Esophagus muscularis mucosa (tissue), 4 donors: ENCODE measurements at places on chromosomes 2 and 18. TPM values are rescaled to one million over a fixed set of nuclear protein-coding genes. Genes with fewer than 3 reads are reported as not detected.
A peak's percentile ranks its signal among the peaks of the same experiment; 100 is the strongest.

The MC2R gene
- not detected for total RNA-seq

The ITGB6 gene
- total RNA-seq: 0.17 TPM

DNA sequence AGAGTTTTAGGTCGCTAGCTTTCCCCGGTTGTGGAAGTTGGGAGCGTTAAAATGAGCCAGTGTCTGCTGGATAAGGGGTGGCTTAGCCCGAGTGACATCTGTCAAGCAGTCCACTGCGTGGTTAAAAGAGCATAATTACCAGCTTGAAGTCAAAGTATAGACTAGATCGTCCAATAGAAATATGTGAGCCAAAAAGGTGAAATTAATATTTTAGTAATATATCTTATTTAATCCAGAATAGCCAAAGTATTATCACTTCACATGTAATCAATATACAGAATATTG lies 654 bp downstream of the COMMD1 start:
- H3K27me3 ChIP-seq: no peaks in the 10 kb centered on the region
- peak overlapping the region; percentile 80 for H3K27ac ChIP-seq
- no peaks in the 10 kb centered on the region for H3K36me3 ChIP-seq
- peak; percentile 8 for DNase-seq
- peak overlapping the region; percentile 79 for H3K4me3 ChIP-seq
- peaks cover 12% of the 10 kb centered on the region for H3K4me1 ChIP-seq

DNA sequence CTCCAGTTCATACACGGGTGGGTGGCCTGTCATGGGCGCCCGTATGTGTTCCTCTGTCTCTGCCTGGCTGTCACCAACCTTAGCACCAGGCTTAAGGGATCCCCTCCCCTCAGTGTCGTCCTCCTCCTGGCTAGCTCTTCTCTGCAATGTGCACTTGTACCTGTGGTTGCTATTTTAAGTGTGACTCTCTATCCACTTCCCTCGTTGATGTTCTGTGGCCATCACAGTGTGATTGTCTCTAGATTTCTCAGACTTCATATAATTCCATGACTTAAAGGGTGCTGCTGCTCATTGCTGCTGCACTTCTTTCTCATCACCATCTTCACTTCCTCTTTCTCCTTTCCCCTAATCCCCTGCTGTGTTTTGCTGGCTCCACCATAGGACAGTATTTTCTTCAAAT lies 143.4 kb downstream of the EML6 start:
- no peak overlapping the region for H3K4me3 ChIP-seq
- H3K4me1 ChIP-seq: no peaks in the 10 kb centered on the region
- no peaks in the 10 kb centered on the region for H3K36me3 ChIP-seq

GRCh38 chr18:78978349-78979055 lies 1.1 kb upstream of the SALL3 start:
- DNase-seq: no peak
- H3K27ac ChIP-seq: no peak overlapping the region
- H3K4me1 ChIP-seq: peaks cover 36% of the 10 kb centered on the region

- DNase-seq: no peak
- no peaks in the 10 kb centered on the region for H3K4me1 ChIP-seq
- H3K36me3 ChIP-seq: no peaks in the 10 kb centered on the region
- no peaks in the 10 kb centered on the region for H3K27me3 ChIP-seq
- no peak overlapping the region for H3K4me3 ChIP-seq
Measured at GRCh38 chr2:118643294-118643693, 204.2 kb downstream of the EN1 start.

DNA sequence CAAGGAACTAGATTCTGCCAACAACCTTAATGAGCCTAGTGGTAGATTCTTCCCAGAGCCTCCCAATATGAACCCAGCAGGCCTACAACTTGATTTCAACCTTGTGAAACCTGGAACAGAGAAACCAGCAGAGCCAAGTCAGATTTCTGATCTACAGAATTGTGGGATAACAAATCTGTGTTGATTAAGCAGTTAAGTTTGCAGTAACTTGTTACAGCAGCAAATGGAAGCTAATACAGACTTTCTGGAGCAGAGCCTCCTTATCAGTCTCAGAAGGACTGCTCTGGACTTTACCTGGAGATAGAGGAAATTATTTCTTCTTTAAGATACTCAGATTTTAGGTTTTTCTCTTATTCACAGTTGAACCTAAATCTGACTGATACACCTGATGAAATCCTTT lies 225.5 kb downstream of the DYM start:
- no peak for DNase-seq
- peaks cover 7% of the 10 kb centered on the region for H3K36me3 ChIP-seq
- no peak overlapping the region for H3K4me3 ChIP-seq
- no peak overlapping the region for H3K27ac ChIP-seq

The RPL31 gene
- 645 TPM for total RNA-seq

DNA sequence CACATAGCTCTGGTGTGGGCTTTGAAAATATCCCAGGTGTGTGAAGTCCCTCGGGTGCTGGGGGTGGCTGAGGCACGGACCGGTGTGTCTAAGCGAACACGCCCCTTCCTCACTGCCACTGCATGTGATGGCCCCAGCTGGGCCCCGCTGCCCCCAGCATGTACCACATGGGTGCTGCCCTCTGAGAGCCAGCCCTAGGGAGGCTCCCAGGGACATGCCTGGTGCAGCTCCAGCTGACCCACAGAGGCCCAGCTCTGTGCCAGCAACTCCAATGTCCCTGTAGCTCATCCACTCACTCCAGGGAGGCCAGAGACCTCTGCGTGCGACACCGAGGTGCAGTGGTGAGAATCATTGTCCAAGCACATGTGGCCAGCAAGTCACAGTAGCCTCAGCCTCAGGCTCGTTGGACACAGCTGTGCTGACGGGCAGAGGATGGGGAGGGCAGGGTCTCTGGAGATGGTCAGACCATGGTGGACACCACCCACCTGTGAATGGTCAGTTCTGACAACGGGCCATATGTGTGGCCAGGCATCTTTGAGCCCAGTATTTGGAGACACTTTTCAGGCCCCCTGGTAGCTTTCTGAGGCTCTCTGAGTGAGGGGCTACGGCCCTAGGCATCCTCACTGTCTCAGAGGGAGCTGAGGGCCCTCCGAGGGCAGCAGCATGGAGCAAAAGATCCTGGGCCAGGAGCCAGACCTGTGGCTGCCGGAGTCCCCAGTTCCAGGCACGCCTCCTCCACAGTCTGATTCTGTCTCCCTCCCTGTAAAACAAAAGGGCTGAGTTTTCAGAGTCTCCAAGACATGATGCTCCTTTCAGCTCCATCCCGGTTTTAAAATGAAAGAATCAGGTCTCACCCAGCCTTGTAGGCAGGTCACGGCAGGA lies 220.7 kb downstream of the NDUFA10 start:
- no peak overlapping the region for H3K27ac ChIP-seq
- H3K36me3 ChIP-seq: no peaks in the 10 kb centered on the region
- H3K27me3 ChIP-seq: no peaks in the 10 kb centered on the region
- H3K4me1 ChIP-seq: no peaks in the 10 kb centered on the region
- no peak for DNase-seq

DNA sequence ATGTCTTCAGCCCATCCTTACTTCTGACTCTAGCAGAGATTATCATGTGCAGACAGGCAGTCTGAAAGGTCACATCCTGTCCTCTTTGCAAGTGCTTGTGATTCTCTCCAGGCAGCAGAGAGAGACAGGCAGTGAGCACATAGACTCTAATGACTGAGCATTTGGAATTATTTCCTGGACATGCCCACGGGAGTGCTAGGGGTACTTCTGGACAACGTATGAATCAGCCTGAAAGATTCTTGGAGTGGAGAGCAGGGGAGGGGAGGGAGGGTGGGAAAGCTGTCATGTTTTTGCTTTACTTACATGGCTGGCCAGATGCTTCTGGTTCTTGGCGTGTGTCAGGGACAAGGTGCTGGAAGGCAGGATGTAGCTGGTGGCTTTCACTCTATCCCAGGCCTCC lies 150.6 kb downstream of the RIF1 start:
- H3K4me3 ChIP-seq: no peak overlapping the region
- no peaks in the 10 kb centered on the region for H3K36me3 ChIP-seq
- H3K4me1 ChIP-seq: peaks cover 7% of the 10 kb centered on the region
- peak; percentile 88 for DNase-seq
- peak overlapping the region; percentile 54 for H3K27ac ChIP-seq

GRCh38 chr2:76870011-76870410 lies 652.2 kb downstream of the LRRTM4 start:
- no peaks in the 10 kb centered on the region for H3K36me3 ChIP-seq
- H3K27ac ChIP-seq: no peak overlapping the region
- H3K4me3 ChIP-seq: no peak overlapping the region
- H3K27me3 ChIP-seq: no peaks in the 10 kb centered on the region

GRCh38 chr2:236321415-236321814 lies 57.2 kb upstream of the ASB18 start:
- DNase-seq: no peak
- no peaks in the 10 kb centered on the region for H3K27me3 ChIP-seq
- H3K36me3 ChIP-seq: no peaks in the 10 kb centered on the region
- no peak overlapping the region for H3K4me3 ChIP-seq
- H3K27ac ChIP-seq: no peak overlapping the region

The DSG2 gene
- total RNA-seq: 1.2 TPM

The GKN1 gene
- not detected for total RNA-seq

- H3K4me1 ChIP-seq: no peaks in the 10 kb centered on the region
- no peak overlapping the region for H3K27ac ChIP-seq
- no peak for DNase-seq
- H3K36me3 ChIP-seq: no peaks in the 10 kb centered on the region
Measured at GRCh38 chr2:179268277-179268925, 3.8 kb upstream of the SESTD1 start.

GRCh38 chr18:4789506-4789905 lies 334.4 kb upstream of the DLGAP1 start:
- H3K27ac ChIP-seq: no peak overlapping the region
- no peak for DNase-seq
- no peaks in the 10 kb centered on the region for H3K27me3 ChIP-seq

DNA sequence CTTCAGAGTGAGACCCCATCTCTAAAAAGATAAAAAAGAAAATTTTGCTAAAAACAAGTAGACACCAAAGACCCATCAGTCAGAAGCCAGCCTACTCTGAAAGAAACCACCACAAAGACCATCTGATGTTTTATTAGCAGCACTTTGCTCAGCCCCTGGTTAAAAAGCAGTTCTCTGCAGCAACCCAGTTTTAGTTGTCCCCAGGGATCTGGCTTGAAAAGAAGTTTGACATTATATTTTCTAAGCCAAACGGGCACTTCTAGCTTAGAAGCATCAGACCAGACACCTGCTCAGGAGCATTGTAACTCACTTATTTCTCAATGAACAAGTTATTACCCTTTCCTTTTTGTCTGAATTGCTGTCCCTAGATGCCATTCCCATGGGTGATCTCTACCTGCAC lies 164.2 kb upstream of the ETAA1 start:
- peaks cover 12% of the 10 kb centered on the region for H3K4me1 ChIP-seq
- no peak overlapping the region for H3K27ac ChIP-seq
- no peaks in the 10 kb centered on the region for H3K36me3 ChIP-seq
- H3K4me3 ChIP-seq: no peak overlapping the region
- no peaks in the 10 kb centered on the region for H3K27me3 ChIP-seq

GRCh38 chr2:128259585-128259984 lies 59.1 kb downstream of the HS6ST1 start:
- no peak overlapping the region for H3K4me3 ChIP-seq
- H3K27me3 ChIP-seq: no peaks in the 10 kb centered on the region
- no peaks in the 10 kb centered on the region for H3K36me3 ChIP-seq
- no peak for DNase-seq
- peaks cover 5% of the 10 kb centered on the region for H3K4me1 ChIP-seq

- no peak for DNase-seq
- peaks cover 19% of the 10 kb centered on the region for H3K4me1 ChIP-seq
- H3K27ac ChIP-seq: peak overlapping the region; percentile 29
- H3K27me3 ChIP-seq: no peaks in the 10 kb centered on the region
Measured at GRCh38 chr18:9380101-9380500, 45.5 kb downstream of the TWSG1 start.

GRCh38 chr2:161250864-161251436 lies 57.3 kb upstream of the PSMD14 start:
- no peak overlapping the region for H3K27ac ChIP-seq
- no peaks in the 10 kb centered on the region for H3K4me1 ChIP-seq
- DNase-seq: no peak
- no peak overlapping the region for H3K4me3 ChIP-seq
- no peaks in the 10 kb centered on the region for H3K36me3 ChIP-seq

- H3K27me3 ChIP-seq: no peaks in the 10 kb centered on the region
- no peaks in the 10 kb centered on the region for H3K36me3 ChIP-seq
- peaks cover 9% of the 10 kb centered on the region for H3K4me1 ChIP-seq
- no peak overlapping the region for H3K4me3 ChIP-seq
- no peak overlapping the region for H3K27ac ChIP-seq
Measured at GRCh38 chr2:226584518-226585055, 215.0 kb downstream of the IRS1 start.

GRCh38 chr2:166593403-166593802 lies 99.4 kb upstream of the SCN7A start:
- no peak overlapping the region for H3K27ac ChIP-seq
- no peaks in the 10 kb centered on the region for H3K36me3 ChIP-seq
- DNase-seq: no peak
- H3K4me3 ChIP-seq: no peak overlapping the region
- H3K4me1 ChIP-seq: no peaks in the 10 kb centered on the region

The PLA2R1 gene
- total RNA-seq: 4.7 TPM

The GMCL1 gene
- 13.7 TPM for total RNA-seq

The RBM44 gene
- 0.58 TPM for total RNA-seq

GRCh38 chr2:189580658-189581353 lies at the start of gene SLC40A1:
Gene SLC40A1, minus strand, starts transcription at chr2:189580786. Its CDS starts 326 bp downstream, at chr2:189580460.
- H3K36me3 ChIP-seq: no peaks in the 10 kb centered on the region
- H3K27me3 ChIP-seq: no peaks in the 10 kb centered on the region
- peak within 1 kb of the TSS; percentile 83 for H3K4me3 ChIP-seq
- DNase-seq: no peak

- H3K27ac ChIP-seq: peak overlapping the region; percentile 49
- DNase-seq: no peak
- no peaks in the 10 kb centered on the region for H3K36me3 ChIP-seq
Measured at GRCh38 chr18:58201733-58202730, 158.0 kb downstream of the NEDD4L start.

The IKZF2 gene
- 11.2 TPM for total RNA-seq

- H3K4me1 ChIP-seq: peaks cover 30% of the 10 kb centered on the region
- no peaks in the 10 kb centered on the region for H3K27me3 ChIP-seq
- H3K27ac ChIP-seq: no peak overlapping the region
- H3K4me3 ChIP-seq: no peak overlapping the region
- no peak for DNase-seq
- H3K36me3 ChIP-seq: peaks cover 4% of the 10 kb centered on the region
Measured at GRCh38 chr18:778194-778927, 33.7 kb downstream of the YES1 start.

The VIL1 gene
- total RNA-seq: not detected

The SCN9A gene
- total RNA-seq: 4.0 TPM

DNA sequence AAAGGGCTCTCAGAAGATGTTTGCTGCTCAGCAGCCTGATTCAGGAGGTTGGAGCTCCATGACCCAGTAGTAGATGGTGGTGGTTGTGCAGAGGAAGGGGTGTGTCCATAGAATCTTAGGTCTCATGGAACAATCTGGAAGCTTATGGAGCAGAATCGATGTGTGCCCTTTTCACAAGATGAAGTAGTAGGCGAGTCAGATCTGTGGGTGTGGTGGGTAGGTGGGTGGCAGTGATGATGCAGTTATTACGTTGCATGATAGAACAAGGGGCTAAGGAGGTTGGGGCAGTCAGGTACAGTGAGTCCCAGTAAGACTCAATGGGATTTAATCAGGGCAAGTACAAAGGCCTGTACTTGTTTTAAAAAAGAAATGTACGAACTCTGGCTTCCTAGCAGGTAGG lies 9.1 kb downstream of the TET3 start:
- no peaks in the 10 kb centered on the region for H3K27me3 ChIP-seq
- peaks cover 4% of the 10 kb centered on the region for H3K4me1 ChIP-seq
- peaks cover 4% of the 10 kb centered on the region for H3K36me3 ChIP-seq
- no peak for DNase-seq
- no peak overlapping the region for H3K27ac ChIP-seq

The TWSG1 gene
- total RNA-seq: 108 TPM
